Karpas-422 (cell line): ENCODE measurements at places on chromosomes 1 and 21.

GRCh38 chr1:171265686-171266085 is 17.4 kb downstream of the FMO1 start:
- DNase-seq, result no peak

DNA sequence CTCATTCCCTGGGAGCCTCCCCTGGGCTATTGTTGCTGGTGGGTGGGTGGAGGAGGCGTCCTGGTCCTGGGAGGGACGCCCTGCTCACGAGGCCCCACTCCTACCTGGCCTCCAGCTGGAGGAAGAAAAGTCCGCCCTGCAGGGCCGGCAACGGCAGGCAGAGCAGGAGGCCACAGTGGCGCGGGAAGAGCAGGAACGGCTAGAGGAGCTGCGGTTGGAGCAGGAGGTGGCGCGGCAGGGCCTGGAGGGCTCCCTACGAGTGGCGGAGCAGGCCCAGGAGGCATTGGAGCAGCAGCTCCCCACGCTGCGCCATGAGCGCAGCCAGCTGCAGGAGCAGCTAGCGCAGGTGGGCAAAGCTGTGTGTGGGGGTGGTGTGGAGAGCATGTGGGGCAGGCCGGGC is 24.9 kb downstream of the CROCC start:
- no peak for DNase-seq

- DNase-seq, result no peak
Observed at GRCh38 chr1:47934243-47934805, 62.9 kb downstream of the TRABD2B start.

DNA sequence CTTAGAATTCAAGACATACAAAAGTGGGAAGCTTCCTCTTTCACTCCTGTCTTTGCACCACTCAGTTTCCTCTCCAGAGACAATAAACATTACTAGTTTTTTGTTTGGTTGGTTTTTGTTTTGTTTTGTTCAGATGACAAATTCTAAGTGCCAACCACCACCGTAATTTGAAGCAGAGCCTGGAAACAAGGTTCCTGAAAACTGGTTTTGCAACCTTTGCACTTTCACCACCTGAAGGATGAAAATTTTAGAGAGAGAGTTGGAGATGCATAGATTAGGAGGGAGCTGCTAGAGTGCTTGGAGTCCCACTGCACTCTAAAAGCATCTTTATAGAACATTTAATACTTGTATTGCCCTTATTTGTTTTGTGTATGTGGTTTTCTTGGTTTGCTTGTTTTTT is 20.2 kb upstream of the MGST3 start:
- DNase-seq, result no peak
